ENCODE measurements at places on chromosomes 12 and 14.

DNA sequence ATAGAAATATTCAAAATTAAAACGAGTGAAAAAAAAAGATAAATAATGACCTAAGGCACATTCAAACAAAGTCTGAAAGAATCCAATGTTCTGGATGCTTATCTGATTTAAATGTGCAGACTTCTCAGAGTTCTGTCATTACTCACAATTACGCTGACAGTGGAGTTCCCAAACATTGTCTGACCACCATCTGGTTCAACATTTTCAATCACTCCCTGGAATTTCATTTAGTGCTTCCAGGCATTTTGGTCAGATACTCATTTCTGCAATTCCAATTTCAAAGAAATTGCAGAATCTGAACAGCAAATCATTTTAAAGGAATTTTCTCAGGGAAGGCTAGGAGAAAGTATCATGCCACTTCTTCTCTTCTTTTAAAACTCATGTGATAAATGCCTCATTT, 398.2 kb upstream of the PDE3A start:
- DNase-seq: no peak

GRCh38 chr14:102573591-102574046, 18.8 kb upstream of the RCOR1 start:
- DNase-seq: no peak

DNA sequence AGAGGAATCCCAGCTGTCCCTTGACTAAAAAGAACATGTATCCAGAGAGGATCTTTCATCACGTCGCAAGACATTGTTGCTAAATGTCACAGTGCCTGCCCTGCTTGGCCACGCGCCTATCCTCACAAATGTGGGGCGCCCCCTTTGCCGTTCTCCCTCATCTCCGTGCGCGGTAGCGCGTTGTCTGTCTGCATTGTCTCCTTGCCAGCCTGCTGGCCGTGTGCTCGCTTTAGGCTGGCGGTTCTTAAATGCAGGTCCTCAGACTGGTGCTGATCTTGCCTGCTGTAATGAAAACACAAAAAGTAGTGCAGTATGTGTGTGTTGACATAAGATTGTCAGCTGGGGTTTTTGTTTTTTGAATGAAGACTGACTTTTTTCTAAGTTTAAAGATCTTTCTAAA, 198.2 kb upstream of the RGS6 start:
- DNase-seq: no peak

DNA sequence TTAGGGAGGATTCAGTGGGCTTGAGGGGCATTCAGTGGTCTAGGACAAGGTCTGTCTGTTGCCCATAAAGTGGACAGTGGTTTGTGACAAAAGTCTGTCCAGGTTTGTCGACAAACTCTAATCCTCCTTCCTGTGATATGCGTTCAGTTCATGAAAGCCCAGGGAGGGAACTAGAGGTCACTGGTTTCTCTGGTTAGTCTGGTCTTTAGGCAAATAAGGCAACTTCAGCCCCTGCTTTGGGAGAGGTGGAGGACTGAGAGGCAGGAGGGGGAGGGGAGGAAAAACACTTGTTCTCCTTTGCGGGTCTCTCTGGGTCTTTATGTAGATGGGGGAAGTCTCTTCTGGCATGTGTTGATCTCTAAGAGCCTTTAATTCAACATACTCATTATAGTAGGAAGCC, 235.1 kb upstream of the PWP1 start:
- no peak for DNase-seq

GRCh38 chr12:89863968-89864367, 155.3 kb upstream of the ATP2B1 start:
- DNase-seq: no peak

DNA sequence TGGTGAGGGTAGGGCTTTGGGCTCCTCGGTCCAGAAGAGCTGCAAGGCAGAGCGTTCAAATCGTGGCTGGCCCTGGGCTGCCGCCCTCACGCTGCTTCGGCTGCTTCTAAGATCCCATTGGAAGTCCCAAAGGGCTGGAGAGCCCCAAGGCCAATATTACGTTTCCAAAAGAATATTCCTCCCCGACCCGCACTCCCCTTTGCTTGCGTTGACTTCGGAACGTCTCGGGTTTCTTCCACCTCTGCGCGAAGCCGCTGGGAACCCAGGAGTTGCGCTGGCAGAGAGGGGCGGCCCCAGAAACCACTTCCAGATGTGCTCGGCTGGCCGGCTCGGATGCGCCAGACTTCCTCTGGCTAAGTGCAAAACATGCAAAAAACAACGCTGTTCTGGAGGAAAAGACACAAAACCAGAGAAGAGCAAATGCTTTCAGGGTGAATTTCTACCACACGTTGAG, at the start of gene GLT8D2:
GLT8D2 (minus strand) TSS at position 285 of the 454 bp plus-strand sequence. CDS start 30,539 bp downstream, outside the sequence.
- DNase-seq: no peak

GRCh38 chr14:54116972-54117371, 160.3 kb upstream of the BMP4 start:
- DNase-seq: no peak

- no peak for DNase-seq
These were observed 568.5 kb downstream of the AACS start for GRCh38 chr12:125633686-125634085.
